ENCODE measurements at places on chromosomes 11 and 22.
A peak's percentile ranks its signal among the peaks of the same experiment; 100 is the strongest.

DNA sequence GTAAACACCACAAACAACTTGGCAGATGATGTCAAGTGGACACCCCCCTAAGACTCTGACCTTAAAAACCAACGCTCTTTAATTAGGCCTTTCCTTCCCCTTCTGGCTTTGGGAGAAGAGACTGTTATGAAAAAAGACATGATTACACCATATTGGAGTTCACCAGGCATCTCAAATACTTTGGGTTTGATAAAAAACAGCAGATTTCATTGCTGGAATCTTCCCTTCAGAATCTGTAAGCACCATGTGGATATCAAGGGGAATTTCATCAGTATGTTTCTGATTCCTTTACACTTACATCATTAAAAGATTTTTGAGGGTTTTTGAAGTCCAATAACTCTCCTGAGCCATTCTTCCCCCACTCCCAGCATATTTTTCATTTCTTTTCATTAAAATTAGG lies 85.6 kb downstream of the KIRREL3 start:
- DNase-seq, result peak; percentile 85

- no peak for DNase-seq
Measured at GRCh38 chr11:57913715-57914704, 109.7 kb upstream of the OR9Q1 start.

DNA sequence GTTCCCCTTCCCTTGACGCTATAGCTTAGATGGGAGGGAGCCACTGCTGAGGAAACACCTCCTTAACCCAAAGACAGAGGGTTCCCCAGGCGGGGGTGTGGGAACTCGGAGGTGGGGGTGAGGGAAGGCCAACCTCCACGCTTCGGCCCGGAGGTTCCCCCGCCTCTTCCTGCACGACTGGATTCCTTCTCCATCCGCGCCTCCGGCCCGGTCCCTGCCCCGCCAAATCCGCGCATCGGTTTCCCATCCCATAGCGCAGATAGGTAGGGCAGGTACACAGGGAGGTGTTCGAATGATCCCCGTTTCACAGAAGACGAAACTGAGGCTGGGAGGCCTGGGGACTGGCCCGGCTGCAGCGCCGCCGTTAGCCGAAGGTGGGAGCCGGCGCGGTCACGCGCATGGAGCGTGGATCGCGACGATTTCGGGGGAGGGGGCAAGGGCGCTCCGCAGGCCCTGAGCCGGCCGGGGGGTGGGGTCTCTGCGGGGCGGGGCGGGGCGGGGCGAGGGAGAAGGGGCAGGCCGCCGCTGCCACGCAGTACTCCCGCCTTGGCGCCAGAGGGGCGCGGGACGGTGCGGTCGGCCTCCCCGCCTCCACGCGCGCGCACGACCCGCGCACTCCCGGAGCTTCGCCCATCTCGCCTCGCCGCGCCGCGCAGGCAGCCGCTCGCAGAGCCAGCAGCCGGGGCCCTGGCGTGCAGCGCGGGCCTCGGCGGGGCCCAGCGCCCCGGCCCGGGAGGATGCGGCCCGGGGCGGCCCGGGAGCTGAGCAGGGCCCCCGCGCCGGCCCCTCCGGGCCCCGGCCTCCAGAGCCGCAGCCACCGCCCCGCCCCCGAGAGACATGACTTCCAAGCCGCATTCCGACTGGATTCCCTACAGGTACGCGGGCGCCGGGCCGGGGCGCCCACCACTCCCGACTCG lies at the start of gene TUB:
TSS of gene TUB (plus strand) at position 538 of the 917 bp plus-strand sequence. CDS start at position 838, 300 bp downstream.
- peak; percentile 44 for DNase-seq

GRCh38 chr11:134638796-134639430 lies 226.9 kb upstream of the B3GAT1 start:
- DNase-seq, result no peak

DNA sequence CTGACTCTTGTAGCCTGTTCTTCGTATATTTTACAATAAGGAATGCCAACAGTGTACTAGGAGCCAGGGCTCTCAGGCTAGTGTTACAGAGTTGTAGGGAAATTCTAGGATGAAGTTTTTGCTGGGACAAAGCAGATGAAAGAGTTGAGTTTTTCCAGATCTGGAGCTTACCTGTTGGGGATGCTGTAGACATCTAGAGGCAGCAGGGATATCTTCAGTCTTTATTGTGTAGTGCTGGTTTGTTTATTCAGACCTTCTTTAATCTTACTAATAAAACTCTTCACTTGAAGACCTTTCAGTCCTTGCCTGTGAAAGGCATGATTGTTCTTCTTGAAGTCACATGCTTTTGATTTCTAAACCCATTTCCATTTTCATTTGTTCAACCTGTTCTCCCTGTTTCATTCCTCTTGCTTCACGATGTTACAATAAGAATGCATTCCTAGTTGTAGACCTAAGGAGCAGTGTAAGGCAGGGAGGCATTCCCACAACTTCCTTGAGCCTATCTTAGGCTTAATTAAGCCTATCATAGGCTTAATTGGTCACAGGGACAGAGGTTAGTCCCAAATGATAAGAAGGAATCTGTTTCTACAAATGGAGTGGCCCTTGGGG lies 7.9 kb upstream of the SLC37A2 start:
- DNase-seq, result no peak

DNA sequence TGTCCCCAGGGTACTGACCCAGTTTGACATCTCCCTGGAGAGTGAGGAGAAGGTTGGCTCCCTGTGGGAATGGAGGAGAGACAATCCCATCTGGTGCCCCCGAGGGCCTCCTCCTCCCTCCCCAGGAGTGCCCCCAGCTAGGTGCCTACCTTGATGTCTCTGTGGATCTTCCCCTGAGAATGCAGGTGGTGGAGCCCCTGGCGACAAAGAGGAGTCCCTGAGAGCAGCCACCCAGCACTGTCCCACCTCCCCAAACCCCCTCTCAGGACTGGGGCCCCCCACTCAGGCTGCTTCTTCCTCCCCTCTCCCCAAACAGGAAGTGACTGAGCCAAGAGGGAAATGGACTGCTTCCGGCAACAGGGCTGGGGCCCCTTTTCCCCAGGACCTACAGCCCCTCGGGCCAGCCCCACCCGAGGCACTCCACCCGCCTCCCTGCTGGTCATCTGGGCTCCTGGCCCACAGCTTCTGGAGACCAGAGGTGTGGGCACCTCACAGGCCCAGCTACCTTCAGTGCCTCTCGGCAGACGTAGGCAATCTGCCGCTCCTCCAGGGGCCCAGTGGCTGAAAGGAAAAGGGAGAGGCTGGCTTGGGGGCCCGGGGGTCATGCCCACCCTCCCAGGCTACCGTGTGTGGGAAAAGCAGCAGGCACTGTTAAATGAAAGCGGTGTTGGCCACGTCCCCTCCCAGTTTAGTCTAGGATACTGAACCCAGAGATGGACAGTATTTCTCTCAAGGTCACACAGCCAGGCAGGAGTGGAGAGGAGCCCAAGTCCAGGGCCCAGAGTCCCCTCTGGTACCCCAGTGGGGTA lies 1.2 kb downstream of the MAP4K2 start:
- no peak for DNase-seq

Data from fibroblast of skin of right quadriceps (primary cell).